Activated CD4-positive, alpha-beta memory T cell treated with anti-CD3 and anti-CD28 coated beads, Interleukin-2, amount 10 ng/mL, durations not matched to agents 7 days and 5 days (primary cell): ENCODE measurements at places on chromosomes 6 and 20. TPM values are rescaled to one million over a fixed set of nuclear protein-coding genes. Genes with fewer than 3 reads are reported as not detected.
A peak's percentile ranks its signal among the peaks of the same experiment; 100 is the strongest.

- DNase-seq, result no peak
These were observed 199.6 kb downstream of the OGFRL1 start for GRCh38 chr6:71488186-71488585.

GRCh38 chr6:152472325-152472724 is 164.8 kb downstream of the SYNE1 start:
- no peak for DNase-seq

DNA sequence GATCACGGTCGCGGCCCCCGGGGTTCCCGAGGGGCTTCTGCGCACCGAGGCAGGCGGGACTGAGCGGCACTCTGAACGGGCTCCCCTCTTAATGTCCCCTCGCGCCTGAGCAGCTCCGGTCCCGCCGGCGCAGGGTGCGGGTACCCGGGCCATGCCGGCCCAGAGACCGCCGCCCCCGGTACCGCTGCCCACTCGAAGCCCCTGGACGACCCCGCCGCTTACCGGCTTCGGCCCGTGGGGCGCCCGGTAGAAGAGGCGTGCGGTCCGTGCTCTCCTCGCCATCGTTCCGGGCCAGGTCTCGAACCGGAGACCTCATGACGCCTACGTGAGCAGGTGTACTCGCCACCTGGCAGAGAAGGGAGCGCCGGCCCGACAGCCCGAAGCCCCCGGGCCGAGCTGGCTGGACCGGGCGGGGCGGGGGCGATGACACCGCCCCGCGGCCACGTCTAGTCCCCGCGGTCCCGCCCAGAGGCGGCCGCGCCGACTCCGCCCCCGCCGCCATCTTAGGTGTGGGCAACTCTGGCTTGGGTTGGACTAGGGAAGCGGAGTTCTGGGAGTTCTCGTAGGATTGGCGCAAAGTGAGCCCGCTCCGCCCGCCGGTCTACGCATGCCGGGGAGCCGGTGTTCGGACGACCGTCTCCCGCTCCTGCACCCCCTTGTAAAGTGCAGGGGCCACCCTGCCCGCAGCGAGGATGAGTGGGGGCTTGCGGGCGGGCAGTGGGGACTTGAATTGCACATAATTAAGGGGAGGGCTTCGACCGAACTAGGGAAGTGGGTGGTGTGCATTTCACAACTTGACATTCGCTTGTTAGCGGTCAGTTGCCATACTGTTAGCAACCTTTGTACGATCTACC is at the start of gene SLC17A5:
Gene SLC17A5 (minus strand): TSS at position 422 of the 854 bp plus-strand sequence. CDS start 106 bp downstream, at position 316.
- DNase-seq, result peak; percentile 92

DNA sequence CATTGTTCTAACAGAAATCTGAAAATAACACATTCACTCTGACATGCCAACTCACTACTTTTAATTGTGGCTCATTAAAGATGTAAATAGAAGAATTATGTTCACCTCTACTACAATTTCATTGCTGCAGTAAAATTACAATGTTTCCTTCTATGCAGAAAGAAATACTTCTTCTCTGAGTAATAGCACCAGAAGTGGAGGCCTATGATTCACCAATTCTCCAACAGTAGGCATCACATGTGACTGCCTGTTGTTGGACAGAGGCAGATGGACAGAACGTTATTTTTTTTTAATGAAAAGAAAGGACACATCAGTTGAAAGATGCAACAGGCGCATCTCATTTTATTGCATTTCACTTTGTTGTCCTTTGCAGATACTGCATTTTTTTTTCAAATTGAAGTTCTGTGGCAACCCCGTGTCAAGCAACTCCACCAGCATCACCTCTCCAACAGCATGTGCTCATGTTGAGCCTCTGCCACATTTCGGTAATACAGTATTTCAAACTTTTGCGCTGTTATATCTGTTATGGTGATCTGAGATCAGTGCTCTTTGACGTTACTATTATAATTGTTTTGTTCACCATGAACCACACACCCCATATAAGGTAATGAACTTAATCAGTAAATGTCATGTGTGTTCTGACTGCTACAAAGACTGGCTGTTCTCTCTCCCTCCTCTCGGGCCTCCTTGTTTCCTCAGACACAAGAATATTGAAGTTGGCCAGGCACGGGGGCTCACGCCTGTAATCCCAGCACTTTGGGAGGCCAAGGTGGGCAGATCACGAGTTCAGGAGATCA is 121.4 kb downstream of the ATXN1 start:
- DNase-seq, result no peak

GRCh38 chr6:6315660-6316059 is 4.8 kb downstream of the F13A1 start:
- peak; percentile 19 for DNase-seq

GRCh38 chr6:6891125-6891721 is 216.5 kb upstream of the RREB1 start:
- no peak for DNase-seq

DNA sequence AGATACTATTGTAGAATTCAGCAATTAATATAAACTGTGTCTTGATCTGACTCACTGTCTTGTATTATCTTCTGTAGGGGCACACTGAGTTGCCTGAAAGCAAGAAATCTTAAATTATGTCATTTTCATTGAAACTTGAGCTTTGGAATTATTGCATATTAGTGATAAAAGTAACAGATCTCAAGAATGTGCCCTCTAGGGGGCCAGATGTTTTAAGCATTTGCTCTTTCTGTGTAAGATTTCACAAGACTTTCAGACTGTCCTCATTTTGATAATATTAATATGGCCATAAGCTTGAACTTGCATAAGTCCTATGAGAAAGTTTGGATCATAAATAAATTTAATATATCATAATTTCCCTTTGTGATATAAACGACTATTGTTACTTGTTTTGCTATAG is 55.5 kb upstream of the MYO6 start:
- no peak for DNase-seq

- DNase-seq, result no peak
These were observed 421.3 kb downstream of the PREX1 start for GRCh38 chr20:48406498-48406897.

GRCh38 chr20:38061109-38061508 is 27.6 kb downstream of the RPRD1B start:
- DNase-seq, result no peak

GRCh38 chr6:118581489-118581959 is 33.4 kb downstream of the PLN start:
- DNase-seq, result no peak

DNA sequence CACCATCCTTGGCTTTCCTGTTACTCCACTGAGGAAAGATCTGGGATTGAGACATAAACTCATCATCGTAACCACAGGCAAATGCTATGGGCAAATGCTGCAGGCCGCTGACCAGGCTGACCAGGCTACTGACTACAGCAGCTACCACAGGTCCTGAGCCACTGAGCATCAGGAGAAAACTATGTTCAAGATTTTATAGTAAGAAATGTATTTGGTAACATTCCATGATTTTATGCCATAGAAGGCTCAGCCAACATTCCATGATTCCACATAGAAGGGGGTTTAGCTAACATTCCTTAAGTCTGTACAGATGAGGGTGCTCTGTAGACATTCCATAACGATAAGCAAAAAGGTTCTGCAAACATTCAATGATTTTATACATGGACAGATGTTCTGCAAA is 16.1 kb upstream of the B4GALT5 start:
- DNase-seq, result no peak

GRCh38 chr6:4085332-4085700 is 6.4 kb upstream of the FAM217A start:
- DNase-seq, result no peak

DNA sequence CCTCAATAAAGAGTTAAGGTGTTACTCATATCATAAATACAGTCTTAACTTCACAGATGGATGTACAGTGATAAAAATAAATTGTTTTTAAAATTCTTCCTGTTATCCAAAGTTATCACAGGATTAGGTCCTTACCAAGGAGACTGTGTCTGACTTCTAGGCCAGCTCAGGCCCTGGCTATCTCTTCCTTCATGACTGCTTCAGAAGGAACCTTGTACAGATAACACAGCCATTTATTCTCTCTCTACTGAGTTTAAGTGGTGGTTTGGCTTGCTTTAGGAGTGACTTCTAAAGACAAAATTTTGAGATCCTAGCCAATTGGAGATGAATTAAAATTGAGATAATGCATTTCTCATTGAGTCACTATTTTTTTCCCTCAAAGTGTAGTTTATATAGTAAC is 40.8 kb upstream of the RNF182 start:
- DNase-seq, result no peak

DNA sequence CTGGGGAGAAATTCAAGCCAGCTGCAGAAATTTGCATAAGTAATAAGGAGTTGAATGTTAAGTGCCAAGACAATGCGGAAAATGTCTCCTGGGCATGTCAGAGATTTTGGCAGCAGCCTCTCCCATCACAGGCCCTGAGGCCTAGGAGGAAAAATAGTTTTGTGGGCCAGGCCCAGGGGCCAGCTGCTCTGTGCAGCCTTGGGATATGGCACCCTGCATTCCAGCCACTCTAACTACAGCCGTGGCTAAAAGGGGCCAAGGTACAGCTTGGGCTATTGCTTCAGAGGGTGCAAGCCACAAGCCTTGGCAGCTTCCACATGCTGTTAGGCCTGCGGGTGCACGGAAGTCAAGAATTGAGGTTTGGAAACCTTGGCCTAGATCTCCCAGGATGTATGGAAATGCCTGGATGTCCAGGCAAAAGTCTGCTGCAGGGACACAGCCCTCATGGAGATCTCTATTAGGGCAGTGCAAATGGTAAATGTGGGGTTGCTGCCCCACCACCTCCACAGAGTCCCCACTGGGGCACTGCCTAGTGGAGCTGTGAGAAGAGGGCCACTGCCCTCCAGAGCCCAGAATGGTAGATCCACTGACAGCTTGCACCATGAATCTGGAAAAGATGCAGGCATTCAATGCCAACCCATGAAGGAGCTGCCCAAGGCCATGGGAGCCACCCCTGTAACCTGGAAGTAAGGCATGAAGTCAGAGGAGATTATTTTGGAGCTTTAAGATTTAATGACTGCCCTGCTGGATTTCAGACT is 126.5 kb downstream of the DTNBP1 start:
- DNase-seq, result no peak

- DNase-seq, result no peak
These were observed 907.5 kb downstream of the C6orf118 start for GRCh38 chr6:164401871-164402270.

DNA sequence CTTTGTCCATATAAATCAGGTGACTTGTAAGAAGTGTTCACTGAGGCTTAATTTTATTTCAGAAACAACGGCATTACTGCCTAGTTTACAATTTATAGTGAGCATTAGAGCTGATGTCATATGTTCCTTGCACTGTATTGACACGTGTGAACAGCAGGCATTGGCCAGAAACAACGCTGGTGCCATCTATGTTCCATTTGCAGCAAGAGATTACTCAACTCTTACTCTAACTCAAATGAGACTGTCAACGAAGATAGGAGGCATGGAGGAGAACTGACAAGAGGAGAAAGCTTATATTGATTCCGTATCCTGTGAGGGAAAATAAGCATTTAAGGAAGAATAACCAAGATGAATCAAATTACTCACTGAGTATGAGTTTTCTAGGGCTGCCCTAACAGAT is 48.4 kb downstream of the MTFR2 start:
- no peak for DNase-seq

DNA sequence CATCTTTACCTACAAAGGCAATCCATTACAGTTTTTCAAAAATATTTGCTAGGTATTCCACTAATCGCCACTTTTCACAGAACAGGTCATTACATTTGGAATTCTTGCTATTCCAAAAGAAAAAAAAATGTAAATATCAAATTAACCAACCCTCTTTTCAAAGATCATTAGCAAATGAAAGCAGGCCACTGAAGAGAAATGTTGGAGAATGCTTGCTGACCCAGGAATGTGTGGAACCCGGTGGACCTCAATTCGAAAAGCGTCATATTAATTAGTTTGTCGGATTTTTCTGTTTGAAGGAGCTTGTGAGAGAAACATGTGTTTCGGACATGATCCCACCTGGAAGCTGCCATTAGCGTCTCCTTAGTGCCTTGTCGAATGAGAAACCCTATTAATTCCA is 27.9 kb upstream of the SERPINB9 start:
- DNase-seq, result no peak

DNA sequence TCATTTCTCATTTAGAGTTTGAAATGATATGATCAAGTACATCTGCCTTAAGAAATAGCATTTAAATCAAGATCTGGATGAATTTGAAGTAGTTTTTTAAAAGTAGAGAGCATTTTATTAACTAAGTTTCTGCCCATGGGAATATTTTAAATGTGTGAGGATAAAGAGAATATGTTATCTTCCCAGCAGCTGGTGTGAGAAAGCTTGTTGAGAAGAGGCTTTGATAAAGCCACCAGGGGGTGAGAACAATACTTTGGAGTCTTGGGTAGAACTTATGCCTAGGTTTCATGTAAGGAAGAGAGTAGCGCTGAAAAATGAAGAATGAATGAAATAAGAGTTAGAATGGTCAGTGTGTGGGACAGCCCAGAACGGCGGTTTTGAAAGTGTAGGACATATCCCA is 190.2 kb downstream of the GRM1 start:
- no peak for DNase-seq

DNA sequence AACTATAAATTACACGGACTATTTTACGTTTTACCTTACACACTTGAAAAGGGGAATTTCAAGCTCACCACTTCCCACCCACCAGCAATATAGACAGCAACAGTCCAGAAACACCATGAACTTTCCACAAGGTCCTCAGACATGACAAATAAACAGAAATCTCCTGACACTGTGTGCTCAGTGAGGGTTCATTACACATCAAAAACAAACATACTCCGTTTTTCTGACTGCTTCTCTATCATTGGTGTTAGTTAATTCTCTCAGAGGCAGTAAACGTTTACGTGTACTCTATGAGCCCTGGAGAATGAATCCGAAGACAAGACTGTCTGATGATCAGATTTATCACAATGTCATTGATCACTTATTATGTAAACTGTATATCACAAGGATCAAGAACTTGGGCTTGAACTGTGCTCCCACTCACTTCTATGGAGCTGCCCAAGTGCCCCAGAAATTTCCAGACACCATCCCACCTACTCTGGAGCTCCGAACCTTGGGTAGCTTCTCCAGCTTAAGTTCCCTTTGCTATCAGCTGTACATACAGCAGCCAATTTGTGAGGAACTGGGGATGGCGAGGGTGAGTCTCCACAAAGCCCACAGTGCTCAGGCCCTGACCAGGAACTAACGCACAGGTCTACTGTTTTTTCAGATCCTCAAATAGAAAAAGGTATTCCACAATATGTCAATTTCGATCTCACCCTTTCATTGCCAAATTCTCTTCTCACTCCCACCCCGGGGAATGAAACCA is 86.0 kb downstream of the ALDH8A1 start:
- no peak for DNase-seq

- DNase-seq, result no peak
These were observed 1366.8 kb downstream of the EPHA7 start for GRCh38 chr6:92052513-92052912.

RIOK1 gene
- 27.0 TPM for total RNA-seq

PTPRA gene
- 66.9 TPM for total RNA-seq

PROKR2 gene
- total RNA-seq, result not detected

ULBP2 gene
- 1.8 TPM for total RNA-seq

SPTLC3 gene
- total RNA-seq, result not detected

GNRH2 gene
- total RNA-seq, result 3.0 TPM

SLC44A4 gene
- not detected for total RNA-seq

ABHD16B gene
- not detected for total RNA-seq

PTGIS gene
- 2.8 TPM for total RNA-seq

MCHR2 gene
- not detected for total RNA-seq

FERMT1 gene
- not detected for total RNA-seq

ADGRG6 gene
- not detected for total RNA-seq

RAE1 gene
- 33.8 TPM for total RNA-seq

FAXC gene
- 0.38 TPM for total RNA-seq

PTCRA gene
- not detected for total RNA-seq

SLC22A3 gene
- not detected for total RNA-seq
